Epithelial cell of umbilical artery (primary cell): ENCODE measurements at places on chromosomes 11 and 22. TPM values are rescaled to one million over a fixed set of nuclear protein-coding genes. Genes with fewer than 3 reads are reported as not detected.

The CARD18 gene
- under 0.01 TPM in 1 of 2 replicates, not detected in the other for total RNA-seq

The CHRNA10 gene
- 0.46 TPM in 1 of 2 replicates, not detected in the other for total RNA-seq

The EXPH5 gene
- total RNA-seq, result under 0.01 and 0.32 TPM in 2 replicates

The SNAP29 gene
- total RNA-seq, result 4.5 and 6.4 TPM in 2 replicates

The GGTLC3 gene
- not detected in 2 replicates for total RNA-seq

The KRTAP5-10 gene
- total RNA-seq, result not detected in 2 replicates

The ZNF215 gene
- total RNA-seq, result 2.9 and 7.1 TPM in 2 replicates

The HPX gene
- total RNA-seq, result not detected in 2 replicates

The C11orf54 gene
- total RNA-seq, result 17.2 and 27.2 TPM in 2 replicates

The FZD4 gene
- total RNA-seq, result 138 and 157 TPM in 2 replicates

The CCDC83 gene
- under 0.01 TPM in 1 of 2 replicates, not detected in the other for total RNA-seq

The VPREB3 gene
- total RNA-seq, result not detected in 2 replicates

The DDI1 gene
- total RNA-seq, result not detected in 2 replicates

The CRYBA4 gene
- total RNA-seq, result not detected in 2 replicates

The RBMXL2 gene
- under 0.01 TPM in 1 of 2 replicates, not detected in the other for total RNA-seq

The THAP7 gene
- 20.8 and 24.2 TPM in 2 replicates for total RNA-seq

The FOLR1 gene
- total RNA-seq, result not detected in 2 replicates

The NEFH gene
- total RNA-seq, result 0.97 and 1.1 TPM in 2 replicates

The IGLL5 gene
- total RNA-seq, result not detected in 2 replicates

The TST gene
- total RNA-seq, result 83.5 and 89.5 TPM in 2 replicates

The OR8D4 gene
- under 0.01 TPM in 1 of 2 replicates, not detected in the other for total RNA-seq

The C11orf87 gene
- not detected in 2 replicates for total RNA-seq

The PATE2 gene
- total RNA-seq, result 0.32 TPM in 1 of 2 replicates, not detected in the other

The NOX4 gene
- 11.4 and 45.1 TPM in 2 replicates for total RNA-seq

The C2CD2L gene
- 1.8 and 2.9 TPM in 2 replicates for total RNA-seq
